ENCODE measurements at places on chromosomes 6 and 20.
A peak's percentile ranks its signal among the peaks of the same experiment; 100 is the strongest.

GRCh38 chr6:21188505-21189223 lies 404.9 kb upstream of the SOX4 start:
- DNase-seq: no peak

DNA sequence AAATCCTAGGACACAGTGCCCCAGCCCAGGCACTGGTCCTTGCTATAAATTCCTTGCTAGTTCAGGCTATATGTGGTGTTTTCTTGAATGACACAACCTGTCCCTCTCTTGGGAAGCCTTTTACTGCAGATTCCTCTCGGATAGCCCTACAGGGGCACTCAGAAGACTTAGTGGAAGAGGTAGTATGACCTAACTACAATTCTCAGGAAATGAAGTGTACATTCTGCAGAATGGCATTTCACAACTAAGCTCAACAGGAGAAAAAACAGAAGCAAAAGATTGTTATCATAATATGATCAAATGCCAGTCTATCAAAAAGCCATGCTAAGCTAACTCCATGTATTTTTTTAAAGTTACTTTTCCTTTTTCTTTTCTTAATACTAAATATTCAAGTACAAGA lies 66.3 kb upstream of the FBXL4 start:
- DNase-seq: no peak

GRCh38 chr20:2837221-2837960 lies 3.1 kb downstream of the PCED1A start:
- no peak for DNase-seq

DNA sequence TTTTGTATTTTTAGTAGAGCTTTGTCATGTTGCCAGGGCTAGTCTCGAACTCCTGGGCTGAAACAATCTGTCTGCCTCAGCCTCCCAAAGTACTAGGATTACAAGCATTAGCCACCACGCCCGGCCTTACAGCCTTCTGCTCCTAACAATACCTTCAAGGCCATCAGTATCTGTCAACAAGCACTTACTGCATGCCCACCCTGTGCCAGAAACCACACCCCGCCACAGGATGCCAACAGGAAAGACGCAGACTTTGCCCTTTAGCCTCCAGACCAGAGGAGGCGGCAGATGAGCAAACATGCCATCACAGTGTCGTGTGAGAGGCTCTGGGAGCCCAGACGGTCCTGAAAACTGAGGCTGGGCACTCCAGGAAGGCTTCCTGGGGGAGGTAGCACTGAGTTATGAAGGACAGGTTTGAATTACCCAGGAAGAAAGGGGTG lies 34.7 kb upstream of the TGM3 start:
- DNase-seq: no peak

DNA sequence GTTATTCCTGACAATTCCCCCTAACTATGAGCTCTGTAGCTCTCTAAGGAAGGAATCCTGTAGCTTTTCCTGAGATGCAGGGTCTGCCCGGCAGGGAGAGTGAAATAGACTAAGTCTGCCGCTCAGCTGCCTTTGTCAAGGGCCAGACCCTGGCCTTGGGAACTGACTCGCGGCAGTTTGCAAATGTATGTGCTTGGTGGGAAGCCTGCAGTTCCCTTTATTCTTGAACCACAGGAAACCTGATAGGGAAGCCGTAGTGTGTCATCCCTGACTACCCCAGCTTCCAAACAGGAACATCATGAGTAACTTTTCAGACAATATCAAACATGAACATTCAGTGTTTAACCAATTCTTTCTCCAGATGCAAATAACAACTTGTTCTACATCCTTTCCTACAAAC lies 78.7 kb upstream of the IFNGR1 start:
- no peak for DNase-seq

DNA sequence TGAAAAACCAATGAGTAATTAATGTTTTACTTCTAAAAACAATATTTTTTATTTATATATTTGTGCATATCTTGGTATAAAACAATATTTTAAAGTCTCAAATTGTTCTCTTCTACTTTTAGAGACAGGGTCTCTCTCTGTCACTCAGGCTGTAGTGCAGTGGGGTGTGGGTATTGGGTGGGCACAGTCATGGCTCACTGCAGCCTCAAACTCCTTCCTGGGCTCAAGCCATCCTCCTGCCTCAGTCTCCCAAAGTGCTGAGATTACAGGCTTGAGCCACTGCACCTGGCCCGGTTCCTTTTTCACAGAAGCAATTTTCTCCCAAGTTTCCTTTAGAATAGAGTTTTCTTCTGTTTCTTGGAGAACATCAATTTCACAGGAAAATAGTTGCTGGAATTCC lies 102.8 kb downstream of the TMEM242 start:
- DNase-seq: no peak

DNA sequence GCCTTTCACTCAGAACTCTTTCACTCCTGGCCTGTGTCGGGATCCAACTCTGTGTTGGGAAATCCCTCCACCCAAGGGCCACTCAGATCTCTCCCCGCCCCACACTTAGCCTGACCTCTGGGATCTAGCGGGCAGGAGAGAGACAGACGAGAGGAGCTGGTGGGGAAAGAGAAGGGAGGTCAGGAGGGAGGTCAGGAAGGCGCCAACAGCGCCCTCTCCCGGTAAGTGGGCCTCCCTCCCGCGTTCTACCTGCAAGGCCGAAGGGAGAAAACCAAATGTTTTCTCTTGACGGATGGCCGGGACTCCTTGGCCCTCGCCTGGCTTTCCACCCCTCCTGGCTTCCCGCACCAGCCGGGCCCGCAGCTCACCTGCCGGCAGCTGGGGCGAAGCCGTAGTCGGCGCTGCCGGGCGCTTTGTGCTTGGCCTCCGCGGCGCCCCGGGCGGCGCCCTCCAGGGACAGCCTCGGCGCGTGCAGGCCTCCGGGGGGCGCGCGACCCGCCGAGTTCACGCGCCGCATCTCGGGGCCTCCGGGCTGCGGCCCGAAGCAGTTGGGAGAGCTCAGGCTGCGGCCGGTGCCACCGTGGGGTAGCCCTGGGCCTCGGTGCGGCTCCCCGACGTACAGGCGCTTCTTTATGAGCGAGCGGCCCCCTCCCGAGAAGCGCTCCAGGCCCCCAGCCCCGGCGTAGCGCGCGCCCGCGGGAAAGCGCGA lies 38.2 kb downstream of the C6orf132 start:
- DNase-seq: peak; percentile 50

GRCh38 chr6:137823826-137824555 lies 43.1 kb upstream of the TNFAIP3 start:
- peak; percentile 60 for DNase-seq

- no peak for DNase-seq
Observed at GRCh38 chr6:156976216-156977127, 199.3 kb downstream of the ARID1B start.

GRCh38 chr6:11772109-11772825 lies 6.3 kb downstream of the ADTRP start:
- DNase-seq: no peak

DNA sequence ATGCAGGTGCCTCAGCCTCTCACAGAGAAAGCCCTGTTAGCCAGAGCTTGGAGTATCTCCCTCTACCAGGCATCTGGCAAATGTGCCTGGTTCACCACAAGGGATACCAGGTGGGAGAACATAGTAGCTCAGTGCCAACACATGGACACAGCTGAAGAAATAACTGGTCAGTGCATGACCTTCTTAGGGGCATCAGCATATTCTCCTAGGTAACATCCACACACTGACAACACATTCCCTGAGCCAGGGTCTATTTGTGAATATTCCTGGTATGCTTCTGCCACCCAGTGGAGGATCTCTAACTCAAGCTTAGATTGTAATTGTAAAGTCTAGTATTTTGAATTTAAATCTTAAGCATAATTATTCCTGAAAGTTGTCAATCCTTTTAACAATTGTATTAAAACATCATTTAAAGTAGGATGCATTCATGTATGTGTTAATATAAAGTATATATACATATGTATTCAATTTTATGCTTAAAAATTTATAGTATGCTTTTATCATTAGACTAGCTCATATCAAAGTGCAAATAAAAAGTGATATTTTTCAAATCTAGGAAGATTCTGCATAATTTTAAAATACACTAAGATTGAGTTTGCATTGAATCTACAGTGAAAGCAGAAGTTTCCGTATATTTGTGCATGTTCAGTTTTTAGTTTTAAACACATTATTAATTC lies 45.3 kb upstream of the COL21A1 start:
- no peak for DNase-seq

- DNase-seq: no peak
Observed at GRCh38 chr6:90187437-90188121, 109.1 kb downstream of the BACH2 start.

GRCh38 chr20:31987744-31988143 lies 19.8 kb downstream of the XKR7 start:
- DNase-seq: no peak

DNA sequence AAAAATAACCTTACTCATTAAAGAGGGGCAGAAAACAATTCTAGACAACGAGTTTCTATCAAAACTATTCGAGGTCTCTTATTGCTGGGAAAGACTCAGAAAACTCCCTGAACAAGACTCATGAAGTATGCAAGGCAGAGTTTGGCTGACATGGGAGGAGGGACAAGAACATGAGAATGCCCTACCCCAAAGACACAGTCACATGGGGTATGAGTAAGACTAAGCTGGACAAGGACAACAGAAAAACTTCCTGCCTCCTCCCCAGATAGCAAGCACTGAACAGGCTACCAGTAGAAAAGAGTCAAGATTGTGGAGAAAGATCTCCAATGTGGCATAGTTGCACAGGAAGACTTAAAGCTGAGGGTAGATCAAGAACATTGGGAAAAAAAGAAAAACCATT lies 39.7 kb upstream of the PHIP start:
- no peak for DNase-seq

GRCh38 chr6:131744432-131745287 lies 33.8 kb upstream of the CTAGE9 start:
- DNase-seq: no peak

DNA sequence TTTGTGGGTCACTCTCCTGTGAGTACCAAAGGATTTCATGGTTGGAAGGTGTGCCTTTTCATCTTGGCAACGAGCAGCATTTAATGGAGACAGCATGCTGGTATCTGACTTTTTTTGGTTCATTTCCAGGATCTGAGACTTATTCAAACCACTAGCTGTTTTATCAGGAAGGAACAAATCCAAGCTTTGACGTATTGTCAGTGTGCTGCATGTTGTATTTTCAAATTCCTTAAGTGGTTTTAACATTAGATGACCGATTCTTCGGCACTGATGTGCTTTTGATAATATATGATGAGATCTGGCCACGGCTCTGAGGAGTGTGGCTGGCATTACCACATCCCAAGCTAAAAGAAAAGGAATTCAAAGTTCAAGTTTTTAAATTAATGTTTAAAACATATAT lies 6.4 kb downstream of the RMND1 start:
- DNase-seq: no peak

GRCh38 chr20:47327711-47328110 lies 28.8 kb downstream of the ZMYND8 start:
- DNase-seq: no peak

- no peak for DNase-seq
Observed at GRCh38 chr6:49980898-49981297, 11.5 kb upstream of the DEFB113 start.

- no peak for DNase-seq
Observed at GRCh38 chr6:99019381-99019780, 71.6 kb upstream of the FBXL4 start.

DNA sequence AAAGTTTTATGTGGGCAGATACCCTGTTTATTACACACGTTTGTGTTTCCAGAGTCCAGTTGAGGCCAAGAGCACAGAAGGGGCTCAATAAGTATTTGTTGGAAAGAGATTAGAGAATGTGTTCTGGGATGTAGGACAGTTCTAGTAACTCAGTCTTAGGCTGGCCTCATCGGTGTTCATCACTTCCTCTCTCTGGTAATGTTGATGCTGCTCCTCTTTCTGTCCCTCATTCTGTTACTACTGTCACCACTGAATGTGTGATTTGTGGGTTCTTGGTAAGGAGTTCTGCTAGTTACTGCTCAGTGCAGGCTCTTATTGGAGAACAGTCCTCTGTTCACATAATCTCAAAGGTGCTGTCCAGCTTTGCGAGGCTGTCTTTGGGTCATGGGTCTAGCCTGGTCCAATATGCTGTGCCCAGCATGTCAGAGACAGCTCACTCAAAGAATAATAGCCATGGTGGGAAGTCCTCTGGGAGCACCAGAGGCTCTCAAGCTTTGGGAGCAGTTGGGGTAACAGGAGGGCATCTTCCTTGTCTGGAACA lies 1.3 kb downstream of the RFPL4B start:
- DNase-seq: no peak

DNA sequence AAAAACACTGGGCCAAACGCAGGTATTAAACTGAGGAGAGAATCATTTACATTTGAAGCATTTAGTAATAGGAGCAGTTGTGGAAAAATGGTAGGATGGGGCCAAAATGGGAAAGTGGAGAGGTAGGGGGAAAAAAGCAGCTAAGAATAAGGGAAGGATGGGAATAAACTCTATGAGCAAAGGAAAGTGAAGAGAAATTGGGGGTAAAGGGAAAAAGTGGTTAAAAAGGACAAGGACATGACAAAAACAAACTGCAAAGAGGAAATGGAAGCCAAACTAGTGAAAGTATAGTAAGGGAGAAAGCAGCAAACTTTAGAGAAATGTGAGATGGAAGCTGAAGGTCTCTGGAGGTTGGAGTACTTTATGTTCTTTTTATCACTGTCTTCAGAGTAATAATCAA lies 6.2 kb upstream of the ZSCAN16 start:
- no peak for DNase-seq
